IPS DF 19.7 (cell line): ENCODE measurements at places on chromosomes 12 and 14.

DNA sequence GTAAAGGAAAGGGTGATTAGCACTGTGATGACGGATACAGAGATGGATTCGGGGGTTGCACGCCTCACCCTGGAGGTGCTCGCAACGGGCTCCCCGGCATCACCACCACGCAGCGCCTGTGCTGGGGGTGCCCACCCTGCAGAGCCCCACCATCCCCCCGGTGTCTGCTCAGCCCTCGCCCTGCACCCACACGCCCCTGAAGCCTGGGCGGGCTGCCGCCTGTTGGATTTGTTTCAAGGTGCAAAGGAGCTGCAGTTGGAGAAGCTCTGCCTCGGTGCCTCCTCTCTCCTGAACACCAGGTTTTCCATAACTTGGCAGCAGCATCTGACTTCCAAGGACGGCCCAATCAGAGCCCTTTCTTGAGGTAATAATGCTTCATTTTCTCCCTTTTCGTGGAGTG is 106.1 kb upstream of the TMEM132D start:
- no peak for DNase-seq

DNA sequence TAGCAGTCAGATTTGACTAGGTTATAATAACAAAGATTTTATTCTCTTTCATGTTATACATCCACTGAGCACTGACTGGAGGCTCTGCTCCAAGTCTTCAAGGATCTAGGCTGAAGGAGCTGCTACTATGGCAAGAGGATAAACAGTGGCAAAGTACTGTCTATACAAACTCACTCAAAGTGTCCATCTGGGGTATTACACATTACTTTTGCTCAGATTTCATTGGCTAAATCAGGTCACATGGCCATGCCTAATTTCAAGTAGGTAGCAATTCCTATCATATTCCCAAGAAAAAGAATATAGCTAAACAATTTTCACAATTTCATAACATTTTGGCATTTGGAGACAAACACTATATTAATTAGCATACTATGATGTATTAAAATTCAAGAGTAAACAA is 40.9 kb downstream of the CDK17 start:
- DNase-seq, result no peak

DNA sequence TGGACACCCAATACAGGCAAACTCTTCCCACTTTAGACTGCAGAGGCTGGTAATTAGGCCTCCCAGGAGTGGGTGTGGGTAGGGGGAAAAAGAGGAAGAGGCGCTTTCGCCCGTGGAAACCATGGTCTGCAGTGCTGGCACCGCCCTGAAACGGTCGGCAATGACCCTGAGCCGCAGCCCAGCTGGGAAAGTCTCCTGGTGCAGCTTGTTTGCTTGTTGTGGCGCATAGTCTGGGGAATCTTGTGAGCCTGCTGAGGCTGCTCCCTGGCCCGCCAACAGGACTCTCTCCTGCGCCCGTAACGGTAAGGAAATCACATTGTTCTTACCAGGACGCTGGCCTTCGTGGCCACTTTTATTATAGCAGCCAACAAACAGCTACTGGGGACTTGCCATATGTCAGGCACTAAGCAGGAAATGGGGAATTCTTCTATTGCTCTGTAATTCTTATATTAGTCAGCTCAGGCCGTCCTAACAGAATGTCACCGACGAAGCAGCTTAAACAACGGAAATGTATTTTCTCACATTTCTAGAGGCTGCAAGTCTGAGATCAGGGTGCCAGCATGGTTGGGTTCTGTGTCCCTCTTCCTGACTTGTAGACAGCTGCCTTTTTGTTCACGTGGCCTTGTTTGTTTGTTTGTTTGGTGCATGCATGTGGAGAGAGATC is 52.5 kb upstream of the RIN3 start:
- no peak for DNase-seq

DNA sequence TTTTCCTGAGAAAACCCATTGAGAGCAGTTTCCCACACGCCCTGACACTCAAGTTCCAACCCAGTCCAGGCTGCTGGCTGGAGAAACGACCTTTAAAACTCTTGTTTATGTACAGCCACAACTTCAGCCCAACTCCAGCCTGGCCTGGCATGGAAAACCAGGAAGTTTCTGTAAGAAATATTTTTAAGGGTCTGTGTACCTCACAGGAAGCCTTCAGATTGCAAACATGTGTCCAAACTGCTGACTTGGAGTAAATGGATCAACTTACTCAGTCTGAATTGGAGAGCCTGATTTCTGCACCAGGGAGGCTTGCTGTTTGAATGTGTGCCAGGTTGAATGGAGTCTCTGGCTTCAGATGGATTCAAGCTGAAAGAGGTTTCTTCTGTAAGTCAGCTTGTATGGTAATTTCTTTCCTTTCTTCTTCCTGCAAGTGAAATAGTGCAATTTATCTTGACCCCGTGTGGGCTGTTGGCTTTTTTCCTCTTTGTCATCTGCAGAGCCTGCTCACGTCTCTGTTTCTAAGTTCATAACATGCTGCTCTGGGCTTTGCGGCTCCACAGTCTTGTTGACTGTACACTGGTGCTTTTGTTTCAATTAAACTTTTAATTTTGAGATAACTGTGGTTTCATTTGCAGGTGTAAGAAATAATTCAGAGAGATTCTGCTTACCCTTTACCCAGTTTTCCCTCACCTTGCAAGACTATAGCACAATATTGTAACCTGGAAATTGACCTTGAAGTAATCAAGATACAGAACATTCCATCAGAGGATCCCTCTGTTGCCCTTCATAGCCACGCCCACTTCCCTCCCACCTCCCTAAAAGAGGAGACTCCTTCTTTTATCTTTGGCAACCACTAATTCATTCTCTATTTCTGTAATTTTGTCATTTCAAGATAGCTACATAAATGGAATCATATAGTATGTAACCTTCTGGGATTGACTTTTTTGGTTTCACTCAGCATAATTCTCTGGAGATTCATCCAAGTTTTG is 109.7 kb upstream of the PRMT8 start:
- no peak for DNase-seq

DNA sequence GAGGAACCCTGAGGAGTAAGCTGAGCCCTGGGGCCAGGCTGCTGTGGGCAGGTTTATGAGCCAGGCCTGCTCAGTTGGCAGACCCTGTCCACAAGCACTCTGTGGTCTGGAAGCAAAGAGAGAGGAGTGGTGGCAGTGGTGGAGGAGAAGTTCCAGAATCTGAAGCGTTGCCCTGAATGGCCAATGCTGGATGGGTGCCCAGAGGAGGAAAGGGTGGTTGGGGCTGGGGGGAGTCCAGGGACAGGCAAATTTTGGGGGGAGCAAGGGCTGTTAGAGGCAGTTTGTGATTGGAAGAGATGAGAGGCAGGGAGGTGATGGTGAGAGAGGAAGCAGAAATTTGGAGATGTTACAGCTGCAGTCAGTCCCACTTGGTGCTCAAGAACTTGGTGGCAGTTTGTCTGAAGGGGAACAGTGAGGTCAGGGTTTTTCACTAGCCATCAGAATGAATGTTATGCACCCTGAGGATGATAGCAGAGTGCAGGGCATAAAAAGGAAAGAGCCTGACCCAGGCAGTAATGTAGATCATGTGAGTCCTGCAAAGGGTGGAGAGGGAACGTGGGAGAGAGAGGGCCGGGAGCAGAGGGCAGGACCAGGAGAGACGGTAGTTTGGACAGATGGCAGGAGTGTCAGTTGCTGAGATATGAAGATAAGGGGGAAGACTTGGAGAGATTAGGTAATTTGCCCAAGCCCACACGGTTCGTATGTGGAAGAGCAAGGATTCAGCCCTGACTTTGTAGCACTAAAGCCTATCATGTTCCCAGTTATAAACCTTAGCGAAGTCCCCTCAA is 51.2 kb downstream of the GALNT8 start:
- DNase-seq, result no peak

- DNase-seq, result no peak
Observed at GRCh38 chr12:28507867-28508266, 317.6 kb downstream of the CCDC91 start.

DNA sequence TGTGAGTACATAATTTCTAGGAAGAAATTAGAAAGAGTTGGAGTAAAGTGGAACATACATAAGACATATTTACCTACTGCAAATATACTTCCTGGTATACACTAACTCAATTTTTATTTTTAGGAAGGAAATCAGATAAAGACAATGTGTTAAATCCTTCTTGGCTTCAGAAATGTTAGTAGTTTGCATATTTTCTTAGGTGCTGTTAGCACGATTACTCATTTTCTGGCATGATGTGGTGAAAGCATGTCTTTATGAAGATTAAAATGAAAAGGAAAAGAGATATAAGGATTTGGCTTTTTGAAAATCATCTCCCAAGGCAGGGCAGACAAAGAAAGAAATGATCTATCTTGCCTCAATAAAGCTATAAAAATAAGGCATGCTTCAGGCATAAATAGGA is 287.6 kb upstream of the E2F7 start:
- no peak for DNase-seq

DNA sequence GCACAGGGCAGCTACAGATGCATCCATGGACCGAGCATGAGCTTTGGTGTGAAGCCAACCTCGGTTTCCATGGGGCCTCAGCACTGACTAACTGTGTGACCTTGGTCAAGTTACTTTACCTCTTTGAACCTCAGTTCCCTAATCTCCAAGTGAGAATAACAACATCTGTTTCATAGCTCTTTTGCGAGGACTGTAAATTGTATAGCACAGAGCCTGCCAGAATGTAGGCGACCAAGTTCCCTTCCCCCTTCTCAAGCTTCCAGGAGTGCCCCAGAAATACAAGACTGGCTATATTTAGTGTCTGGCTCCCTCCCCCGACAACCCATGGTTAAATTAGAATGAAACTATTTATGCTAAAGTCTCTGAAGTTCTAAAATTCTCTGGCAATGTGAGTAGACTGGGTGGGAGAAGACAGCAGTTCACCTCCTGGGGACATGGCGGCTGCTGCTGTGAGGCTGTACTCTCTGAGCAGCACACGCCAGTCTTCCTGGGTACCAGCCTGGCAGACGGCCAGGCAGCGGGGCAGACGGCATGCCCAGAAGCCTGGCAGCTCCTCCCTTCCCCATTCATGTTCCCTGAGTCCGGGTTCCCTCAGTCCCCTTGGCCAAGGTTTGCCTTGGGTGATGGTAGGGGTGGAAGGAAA is 22.0 kb upstream of the TMED10 start:
- no peak for DNase-seq

DNA sequence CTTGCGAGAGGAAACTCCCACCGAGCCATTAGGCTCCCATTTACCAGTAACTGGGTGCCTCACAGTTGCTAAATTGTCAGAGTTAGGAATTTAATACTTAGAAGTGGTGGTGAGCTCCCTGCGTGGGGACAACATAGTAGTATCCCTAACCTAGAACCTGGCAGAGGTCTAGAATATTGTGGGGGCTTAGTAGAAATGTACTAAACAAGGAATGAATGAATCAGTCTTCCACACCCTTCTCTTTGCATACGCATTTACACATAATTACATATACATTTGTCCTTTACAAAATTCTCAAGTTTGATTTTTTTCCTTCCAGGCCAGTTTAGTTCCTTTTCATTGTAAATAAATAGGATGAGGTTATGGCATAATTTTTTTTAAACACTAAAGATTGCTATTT is 24.1 kb downstream of the PELI2 start:
- DNase-seq, result no peak

DNA sequence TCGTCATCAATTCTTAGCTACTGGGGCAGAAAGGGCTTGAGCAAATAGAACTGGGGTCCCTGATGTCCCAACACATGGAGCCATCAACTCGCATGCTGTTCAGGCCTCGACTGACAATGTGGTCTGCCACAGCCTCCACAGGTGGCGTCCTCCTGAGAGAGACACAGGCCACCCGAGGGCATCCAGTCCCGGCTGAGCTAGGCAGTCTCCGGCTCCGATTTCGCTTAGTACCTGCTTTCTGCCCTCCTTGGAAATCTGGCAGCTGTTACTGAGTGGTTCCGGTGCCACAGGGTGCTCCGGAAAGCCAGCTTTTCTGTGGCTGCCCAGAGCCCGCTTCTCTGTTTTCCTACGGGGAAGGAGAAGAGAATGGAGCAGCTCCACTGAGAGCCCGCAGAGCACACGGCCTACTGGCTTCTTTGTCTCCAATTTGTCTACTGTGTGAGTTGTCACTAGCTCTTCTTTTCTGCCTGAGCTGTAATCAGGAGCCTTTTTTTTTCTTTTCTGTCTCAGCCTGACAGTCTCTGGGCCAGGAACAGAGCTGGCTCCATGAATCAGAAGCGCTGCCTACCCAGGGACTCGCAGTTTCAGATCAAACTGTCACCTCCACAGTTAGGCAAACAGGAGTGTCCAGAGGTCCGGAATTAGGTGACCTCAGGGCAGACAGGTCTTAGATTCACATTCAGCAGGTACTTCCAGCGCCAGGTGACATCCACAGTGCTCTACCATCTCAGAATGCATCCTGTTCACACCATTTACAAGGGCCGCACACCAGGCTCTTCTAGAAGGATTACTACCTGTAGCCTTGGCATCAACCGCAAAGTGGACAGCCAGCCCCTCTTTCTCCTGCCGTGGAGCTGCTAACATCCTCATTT is 73.3 kb downstream of the MOK start:
- DNase-seq, result no peak

GRCh38 chr12:104772336-104772735 is 185.8 kb downstream of the SLC41A2 start:
- DNase-seq, result no peak

DNA sequence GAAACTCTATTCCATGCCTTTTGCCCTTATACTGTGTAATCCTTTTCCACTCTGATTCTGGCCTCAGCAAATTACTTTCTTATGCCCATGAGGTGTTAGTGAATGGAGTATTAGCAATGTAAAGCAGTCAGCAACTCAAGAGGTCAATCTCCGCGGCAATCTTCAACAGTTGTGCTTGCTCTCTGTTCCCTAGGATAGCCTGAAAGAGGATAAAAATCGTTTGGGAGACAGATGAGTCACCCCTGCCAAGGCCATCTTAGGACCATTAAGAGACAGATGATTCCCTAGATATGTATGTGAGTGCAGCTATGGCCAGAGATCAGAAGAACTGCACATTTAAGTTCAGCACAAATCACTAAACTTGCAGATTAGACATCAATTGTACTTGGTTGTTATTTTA is 1145.8 kb downstream of the GALC start:
- no peak for DNase-seq

DNA sequence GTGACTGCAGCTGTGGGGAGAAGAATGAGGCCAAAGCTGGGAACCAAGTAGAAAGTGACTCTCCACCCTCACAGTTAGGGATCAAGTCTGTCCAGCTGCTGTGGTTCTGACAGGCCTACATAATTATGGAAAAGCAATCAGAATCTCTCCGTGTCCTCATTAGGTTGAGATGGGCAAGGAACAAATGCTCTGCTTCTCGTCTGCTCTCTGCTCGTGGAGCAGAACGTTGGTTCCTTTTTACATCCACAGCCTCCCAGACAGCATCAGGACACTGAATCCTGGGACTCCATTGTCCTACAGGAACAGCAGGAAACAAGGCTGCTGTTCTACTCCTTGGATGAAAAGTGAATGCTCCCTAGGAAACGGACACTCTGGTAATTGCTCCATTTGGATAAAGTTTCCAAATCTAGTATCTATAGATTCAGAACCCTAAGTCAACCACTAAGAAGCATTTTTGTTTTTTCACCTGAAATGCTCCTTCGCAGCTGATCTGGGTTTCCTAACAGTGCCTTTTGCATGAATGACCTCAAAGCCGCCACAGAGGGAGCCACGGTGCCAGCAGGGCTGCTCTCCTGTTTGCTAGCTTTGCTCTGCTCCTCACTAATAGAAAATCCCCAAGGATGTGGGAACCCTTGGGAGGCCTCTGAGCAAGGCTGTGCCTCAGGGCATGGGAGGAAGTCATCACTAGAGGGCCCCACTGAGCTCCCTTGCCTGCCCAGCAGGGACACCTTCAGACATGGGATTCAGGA is 102.0 kb downstream of the EGLN3 start:
- DNase-seq, result peak; percentile 85

- no peak for DNase-seq
Observed at GRCh38 chr14:91154851-91155625, 41.2 kb downstream of the DGLUCY start.

GRCh38 chr12:91717804-91718203 is 427.8 kb downstream of the BTG1 start:
- no peak for DNase-seq
